ENCODE measurements at places on chromosomes 12 and 14.

DNA sequence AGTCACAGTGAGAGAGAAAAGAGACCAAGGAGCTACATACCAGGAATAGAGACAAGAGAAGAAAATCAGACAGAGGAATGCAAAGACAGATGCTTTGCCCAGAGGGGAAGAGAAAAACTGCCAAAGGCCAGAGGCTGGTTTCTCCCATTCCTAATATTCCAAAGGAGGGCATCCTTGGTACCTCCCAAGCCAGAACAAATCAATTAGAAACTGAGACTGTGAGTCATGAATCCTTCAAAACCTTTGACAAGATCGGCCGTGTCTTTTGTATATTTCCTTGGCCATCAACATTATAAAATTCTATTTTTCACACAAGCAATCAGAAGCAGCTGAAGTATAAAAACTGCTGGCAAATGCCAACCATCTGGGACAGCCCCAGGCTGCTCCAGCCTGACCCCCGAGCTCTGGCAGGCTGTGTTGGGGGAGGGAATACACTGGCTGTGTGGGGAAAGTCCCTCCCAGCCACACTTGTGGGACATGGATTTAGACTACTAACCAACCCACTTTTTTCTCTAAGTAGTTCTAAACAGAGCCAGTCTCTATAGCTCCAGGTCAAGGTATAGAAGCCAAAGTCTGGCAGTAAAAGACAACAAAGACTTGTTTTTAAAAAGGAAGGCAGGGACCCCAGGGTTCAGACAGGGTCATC is 13.7 kb downstream of the POMT2 start:
- no peak for DNase-seq

DNA sequence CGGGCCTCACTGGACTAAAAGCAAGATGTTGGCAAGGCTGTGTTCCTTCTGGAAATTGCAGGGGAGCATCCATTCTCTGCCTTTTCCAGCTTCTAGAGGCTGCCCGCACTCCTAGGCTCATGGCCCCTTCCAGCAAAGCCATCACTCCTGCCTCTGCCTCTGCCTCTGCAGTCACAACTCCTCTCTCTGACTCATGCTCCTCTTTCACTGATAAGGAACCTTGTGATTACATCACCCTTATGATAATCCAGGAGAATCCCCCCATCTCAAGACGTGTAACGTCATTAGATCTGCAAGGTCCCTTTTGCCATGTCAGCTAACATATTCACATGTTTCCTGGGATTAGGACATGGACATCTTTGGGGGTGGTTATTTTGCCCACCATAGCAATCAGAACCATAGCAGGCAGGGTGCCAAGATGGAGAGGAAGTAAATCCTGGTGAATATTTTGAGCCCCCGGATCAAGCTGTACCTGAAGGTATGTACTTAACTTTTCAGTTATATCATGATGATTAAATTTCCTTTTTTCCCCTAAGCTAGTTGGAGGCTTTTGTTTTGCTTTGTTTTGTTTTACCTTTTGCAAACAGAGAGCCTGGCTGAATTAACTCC is 123.6 kb downstream of the SCARB1 start:
- no peak for DNase-seq

DNA sequence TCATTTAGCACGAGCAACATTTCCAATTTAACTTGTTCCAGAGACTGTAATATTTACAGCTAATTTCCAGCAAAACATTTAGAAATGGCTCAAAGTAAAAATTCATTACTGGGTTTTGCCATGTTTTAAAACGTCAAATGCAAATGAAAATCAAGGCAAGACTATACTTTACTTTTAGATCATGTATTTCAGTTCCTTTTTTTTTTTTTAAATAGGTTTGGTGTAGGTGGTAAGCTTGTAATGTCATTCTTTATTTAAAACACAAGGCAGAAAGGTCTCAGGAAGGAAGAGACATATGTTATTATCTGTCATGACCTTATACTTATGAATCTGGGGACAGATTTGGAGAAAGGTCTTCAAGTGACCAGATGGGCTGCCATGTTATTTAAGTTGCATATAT is 54.1 kb downstream of the GRIP1 start:
- peak; percentile 74 for DNase-seq

DNA sequence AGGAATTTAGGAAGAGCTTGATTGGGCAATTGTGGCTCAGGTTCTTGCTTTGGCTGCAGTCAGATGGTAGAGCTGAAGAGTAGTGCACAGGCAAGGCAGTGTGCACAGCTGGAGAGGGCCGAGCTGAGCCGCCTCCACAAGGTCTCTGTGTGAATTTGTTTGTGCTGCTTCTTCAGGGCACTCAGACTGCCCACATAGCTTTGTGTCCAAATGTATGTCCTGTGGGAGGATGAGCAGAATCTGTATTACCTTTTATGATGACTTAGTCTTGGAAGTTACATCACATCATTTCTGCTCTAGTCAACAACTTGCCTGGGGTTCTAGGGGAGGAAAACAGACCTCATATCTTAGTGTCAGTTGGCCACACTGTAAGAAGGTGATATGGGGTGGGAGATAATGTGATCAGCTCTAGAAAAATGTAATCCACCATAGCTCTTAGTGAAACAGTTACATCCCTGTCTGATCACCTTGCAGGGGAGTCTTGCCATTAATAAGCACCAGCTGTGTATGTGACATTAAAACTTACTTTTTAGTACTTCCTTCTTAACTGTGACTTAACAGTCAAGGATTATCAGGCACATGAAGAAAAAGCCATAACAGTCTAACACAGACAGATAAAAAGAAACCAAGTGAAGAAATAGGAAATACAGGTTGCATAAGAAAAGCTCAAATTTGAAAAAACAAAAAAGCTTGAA is 53.4 kb downstream of the RCOR1 start:
- DNase-seq = peak; percentile 60

GRCh38 chr14:60506985-60507829 is 1.7 kb upstream of the SIX6 start:
- no peak for DNase-seq

- DNase-seq = no peak
Observed at GRCh38 chr12:72076558-72076915, 137.9 kb downstream of the TPH2 start.

DNA sequence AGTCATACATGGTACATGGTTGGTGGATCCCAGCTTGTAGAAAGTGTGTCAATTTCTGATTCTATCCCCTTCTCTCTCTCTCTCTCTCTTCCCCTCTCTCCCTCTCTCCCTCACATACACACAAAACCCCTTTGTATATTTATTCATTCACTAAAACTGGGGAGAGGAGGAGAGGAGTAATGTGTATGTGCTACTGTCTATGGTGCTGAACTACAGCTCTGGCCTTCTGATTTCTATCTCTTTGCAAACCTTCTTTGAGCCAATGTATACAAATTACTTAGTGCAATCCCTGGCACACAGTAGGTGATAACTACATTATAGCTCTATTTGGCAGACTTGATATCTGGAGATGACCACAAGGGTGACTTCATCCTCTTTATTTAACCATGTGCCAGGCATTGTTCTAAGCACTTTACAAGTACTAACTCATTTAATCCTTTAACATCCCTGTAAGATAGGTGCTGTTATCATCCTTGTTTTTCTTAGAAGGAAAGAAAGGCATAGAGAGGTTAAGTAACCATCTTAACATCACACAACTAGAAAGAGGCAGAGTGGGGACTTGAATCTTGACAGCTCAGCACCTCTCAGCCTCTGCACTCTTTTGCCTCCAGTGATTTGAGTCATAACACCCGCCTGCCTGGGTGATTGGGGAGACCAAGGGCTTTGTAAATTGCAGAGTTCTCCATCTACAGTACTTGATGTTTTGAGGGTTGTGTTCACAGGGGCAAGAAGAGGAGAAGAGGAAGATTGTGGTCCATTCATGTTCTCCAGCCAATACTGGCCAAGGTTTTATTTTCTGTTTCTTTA is 21.3 kb downstream of the RPH3A start:
- DNase-seq = no peak

GRCh38 chr14:104515811-104516780 is 63.5 kb upstream of the C14orf180 start:
- DNase-seq = no peak

GRCh38 chr14:86491743-86492142 is 961.8 kb downstream of the FLRT2 start:
- DNase-seq = no peak

DNA sequence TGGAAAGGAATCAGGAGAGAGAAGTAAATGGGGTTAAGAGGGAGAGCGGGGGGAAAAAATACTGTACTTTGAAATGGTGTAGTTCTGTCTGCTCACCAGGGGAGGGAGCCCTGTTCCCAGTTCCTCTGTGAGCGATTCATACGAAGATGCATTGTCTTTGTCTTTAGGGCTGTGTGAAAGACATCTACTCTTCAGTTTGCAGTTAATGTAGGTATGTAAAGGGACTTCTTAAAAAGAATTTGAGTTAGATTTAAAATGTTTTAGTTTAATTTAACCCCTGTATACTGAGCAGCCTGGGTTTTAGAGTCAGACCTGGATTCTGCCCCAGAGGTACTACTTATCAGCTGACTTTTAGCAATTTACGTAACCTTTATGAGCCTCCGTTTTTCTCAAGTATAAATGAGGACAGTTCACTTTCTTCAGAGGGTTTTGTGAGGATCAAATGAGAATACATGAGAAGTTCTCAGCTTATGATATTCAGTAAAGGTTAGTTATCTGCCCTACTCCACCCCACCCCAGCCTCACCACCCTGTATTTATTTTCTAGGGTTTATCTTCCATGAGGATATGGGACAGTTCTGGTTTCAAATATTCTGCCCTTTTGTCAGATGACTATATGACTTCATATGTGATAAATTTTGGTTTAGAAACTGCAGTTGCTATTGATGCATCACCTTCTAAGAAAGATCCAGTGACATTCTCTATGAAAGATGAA is 82.5 kb upstream of the EVL start:
- DNase-seq = peak; percentile 82

DNA sequence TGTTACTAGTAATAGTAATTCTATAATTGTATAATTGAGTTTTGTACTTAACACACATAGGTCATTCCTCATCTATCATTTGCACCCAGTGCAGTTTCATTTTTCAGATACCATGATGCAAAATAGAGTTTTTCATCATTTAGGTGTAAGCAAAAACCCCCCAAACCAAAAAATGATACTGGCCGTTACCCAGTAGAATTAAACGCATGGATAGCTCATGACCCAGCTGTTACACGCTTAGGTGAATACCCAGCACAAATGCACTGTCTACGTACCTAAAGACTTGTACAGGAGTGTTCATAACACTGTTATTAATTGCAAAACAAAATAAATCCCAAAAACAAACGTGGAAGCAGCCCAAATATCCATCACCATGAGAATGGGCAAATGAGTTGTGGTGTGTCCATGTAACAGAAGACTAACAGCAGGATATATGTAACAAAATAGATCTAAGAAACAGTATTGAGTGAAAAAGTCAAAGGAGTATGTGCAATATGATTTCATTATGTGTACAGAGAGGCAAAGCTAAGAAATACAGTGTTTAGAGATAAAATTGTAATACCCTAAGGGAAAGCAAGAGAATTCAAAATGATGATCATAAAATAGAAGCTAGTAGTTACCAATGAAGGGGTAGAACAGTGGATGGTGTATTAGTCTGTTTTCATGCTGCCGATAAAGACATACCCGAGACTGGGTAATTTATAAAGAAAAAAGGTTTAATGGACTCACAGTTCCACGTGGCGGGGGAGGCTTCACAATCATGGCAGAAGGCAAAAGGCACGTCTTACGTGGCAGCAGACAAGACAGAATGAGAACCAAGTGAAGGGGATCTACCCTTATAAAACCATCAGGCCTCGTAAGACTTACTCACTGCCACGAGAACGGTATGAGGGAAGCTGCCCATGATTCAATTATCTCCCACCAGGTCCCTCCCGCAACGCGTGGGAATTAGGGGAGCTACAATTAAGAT is 49.8 kb downstream of the EID3 start:
- DNase-seq = no peak

DNA sequence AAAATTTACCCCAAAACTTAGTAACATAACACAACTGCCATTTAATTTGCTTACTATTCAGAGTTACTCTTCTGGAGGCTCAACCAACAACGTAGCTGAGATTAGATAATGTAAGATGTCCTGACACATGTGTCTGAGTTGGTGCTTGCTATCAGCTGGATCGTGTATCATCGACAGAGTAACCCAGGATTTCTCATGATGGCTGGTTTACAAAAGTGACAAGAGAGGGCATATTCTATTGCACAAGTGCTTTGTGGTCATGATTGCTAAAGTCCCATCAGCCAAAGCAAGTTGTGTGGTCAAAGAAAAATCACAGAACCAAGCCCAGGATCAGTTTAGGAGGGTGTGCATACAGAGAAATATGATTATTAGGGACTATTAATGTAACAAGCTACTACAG is 73.4 kb downstream of the CAPZA3 start:
- DNase-seq = no peak

GRCh38 chr12:50780013-50780412 is 16.1 kb downstream of the ATF1 start:
- DNase-seq = no peak

DNA sequence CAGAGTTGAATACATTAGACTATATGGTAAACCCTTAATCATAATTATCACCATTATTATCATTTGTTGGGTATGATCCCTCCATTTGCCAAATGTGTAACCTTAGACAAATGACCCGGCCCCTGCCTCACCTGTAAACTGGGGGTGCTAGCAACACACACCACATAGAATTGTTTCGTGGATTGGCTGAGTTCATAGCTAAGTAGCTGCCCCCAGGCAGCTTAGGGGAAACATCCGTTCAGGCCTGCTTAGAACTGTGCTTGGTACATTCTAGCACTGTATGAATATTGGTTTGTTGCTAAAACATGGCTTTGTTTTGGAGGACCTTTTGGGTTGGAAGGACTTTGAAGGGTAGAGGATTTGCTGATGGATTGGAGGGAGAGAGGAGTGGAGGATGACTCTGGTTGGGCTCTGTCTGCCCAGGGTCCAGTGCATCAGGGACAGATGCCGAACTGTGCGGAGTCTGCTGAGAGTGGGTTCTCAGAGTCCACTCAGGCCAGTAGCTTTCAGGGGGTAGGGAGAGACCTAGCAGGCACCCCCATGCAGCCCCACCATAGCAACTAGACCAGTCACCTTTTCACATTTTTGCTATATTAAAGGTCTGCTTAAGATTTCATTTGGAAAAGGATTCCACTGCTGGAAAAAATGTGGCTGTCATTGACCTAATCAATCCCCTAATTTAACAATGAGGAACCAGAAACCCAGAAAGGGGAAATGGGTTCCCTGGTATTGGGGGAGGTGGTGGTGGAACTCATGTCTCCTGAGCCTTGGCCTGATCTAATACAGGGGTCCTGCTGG is 2.2 kb downstream of the RIN3 start:
- DNase-seq = no peak

GRCh38 chr14:60265163-60265562 is 16.1 kb downstream of the PPM1A start:
- DNase-seq = no peak

DNA sequence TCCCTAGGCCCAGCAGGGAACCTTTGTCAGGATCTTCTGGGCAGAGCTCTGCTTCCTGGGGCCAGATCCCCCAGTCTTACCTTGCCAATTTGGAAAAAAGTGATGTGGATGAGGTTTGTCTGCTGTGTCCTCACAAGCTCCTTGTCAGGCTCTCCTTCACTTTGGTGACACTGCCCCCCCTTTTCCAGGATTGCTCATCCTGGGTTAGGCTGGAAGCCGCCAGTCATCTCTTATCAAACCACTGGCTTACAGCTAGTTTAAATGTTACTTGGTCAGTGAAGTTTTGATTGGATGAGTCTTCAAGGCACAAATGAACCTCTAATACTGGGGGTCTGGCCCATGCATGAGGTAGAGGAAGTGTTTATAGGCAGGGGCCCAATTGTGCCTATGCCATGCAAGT is 15.3 kb downstream of the NYNRIN start:
- no peak for DNase-seq

All from Karpas-422 (cell line).